Dermis blood vessel endothelial cell (primary cell): ENCODE measurements at places on chromosomes 2 and 18. TPM values are rescaled to one million over a fixed set of nuclear protein-coding genes. Genes with fewer than 3 reads are reported as not detected.

Gene STAT4
- total RNA-seq: 0.51 and 1.6 TPM in 2 replicates

Gene PSTPIP2
- total RNA-seq: 0.56 and 0.68 TPM in 2 replicates

Gene RNMT
- 36.6 and 37.3 TPM in 2 replicates for total RNA-seq

Gene PDE11A
- 0.09 and 0.17 TPM in 2 replicates for total RNA-seq

Gene VIL1
- total RNA-seq: not detected in 2 replicates

Gene NYAP2
- total RNA-seq: not detected in 2 replicates

Gene C2orf92
- 0.88 and 3.4 TPM in 2 replicates for total RNA-seq

Gene ESPNL
- not detected in 2 replicates for total RNA-seq

Gene SIX2
- 0.09 TPM in 1 of 2 replicates, not detected in the other for total RNA-seq

Gene COLEC12
- 45.1 and 64.2 TPM in 2 replicates for total RNA-seq

Gene RNU2-63P
- total RNA-seq: not detected in 2 replicates

Gene TDRD15
- not detected in 2 replicates for total RNA-seq

Gene PECR
- total RNA-seq: 10.2 and 18.9 TPM in 2 replicates

Gene MTCL1
- total RNA-seq: 11.7 and 16.7 TPM in 2 replicates

Gene RAB6D
- under 0.01 TPM in 1 of 2 replicates, not detected in the other for total RNA-seq

Gene TP53I3
- 63.2 and 88.3 TPM in 2 replicates for total RNA-seq

Gene SPATA3
- not detected in 2 replicates for total RNA-seq

Gene GPR75
- 1.6 and 1.9 TPM in 2 replicates for total RNA-seq
